Activated CD8-positive, alpha-beta T cell treated with anti-CD3 and anti-CD28 coated beads for 36 hours (primary cell): ENCODE measurements at places on chromosomes 6 and 20. TPM values are rescaled to one million over a fixed set of nuclear protein-coding genes. Genes with fewer than 3 reads are reported as not detected.

Gene RBBP8NL
- total RNA-seq: not detected

Gene RAMACL
- 0.45 TPM for total RNA-seq

Gene VIP
- not detected for total RNA-seq

Gene MOG
- not detected for total RNA-seq

Gene ARFGAP1
- 71.3 TPM for total RNA-seq
